ENCODE measurements at places on chromosomes 4 and X.

DNA sequence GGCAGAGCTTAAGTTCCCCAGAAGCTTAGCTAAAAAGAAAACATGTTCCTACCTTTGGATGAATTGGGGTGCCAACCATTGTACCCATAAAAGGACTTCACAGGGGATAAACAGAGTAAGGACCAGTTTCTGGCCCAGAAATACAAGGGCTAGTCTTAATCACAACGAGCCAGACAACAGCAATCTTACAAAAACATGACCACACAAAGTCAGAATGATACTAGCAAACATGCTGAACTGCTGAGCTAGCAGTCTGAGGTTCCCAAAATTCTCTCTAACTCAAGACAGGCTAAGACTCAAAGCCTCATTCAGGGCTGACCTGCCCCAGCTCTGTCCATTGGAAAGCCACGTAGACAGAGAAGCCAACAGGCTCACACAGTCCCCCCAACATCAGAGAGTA is 40.3 kb downstream of the ATP11C start:
- DNase-seq = no peak

GRCh38 chr4:186942758-186943377 is 219.2 kb upstream of the FAT1 start:
- DNase-seq = no peak

- no peak for DNase-seq
Observed at GRCh38 chr4:6217716-6218381, 17.5 kb upstream of the JAKMIP1 start.

DNA sequence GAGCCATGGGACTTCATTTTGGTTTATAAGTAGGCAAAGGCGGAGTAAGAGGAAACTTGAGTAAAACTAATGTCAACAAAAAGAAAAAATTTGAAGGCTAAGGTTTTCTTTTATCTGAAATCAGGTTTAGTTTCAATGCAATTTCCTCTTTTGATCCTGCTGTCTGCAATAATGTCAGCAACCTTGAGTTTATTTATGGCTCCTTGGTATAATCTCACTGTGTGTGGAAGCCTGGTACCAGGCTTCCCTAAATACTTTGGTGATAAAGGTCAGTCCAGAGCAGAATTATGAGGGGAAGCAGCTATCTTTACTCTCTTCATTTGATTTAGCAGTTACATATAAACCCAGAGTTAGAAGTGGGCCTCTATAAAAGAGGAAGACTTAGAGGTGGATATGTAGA is 57.8 kb downstream of the NDNF start:
- no peak for DNase-seq

- DNase-seq = no peak
Observed at GRCh38 chr4:1598206-1599025, 85.7 kb downstream of the FAM53A start.

DNA sequence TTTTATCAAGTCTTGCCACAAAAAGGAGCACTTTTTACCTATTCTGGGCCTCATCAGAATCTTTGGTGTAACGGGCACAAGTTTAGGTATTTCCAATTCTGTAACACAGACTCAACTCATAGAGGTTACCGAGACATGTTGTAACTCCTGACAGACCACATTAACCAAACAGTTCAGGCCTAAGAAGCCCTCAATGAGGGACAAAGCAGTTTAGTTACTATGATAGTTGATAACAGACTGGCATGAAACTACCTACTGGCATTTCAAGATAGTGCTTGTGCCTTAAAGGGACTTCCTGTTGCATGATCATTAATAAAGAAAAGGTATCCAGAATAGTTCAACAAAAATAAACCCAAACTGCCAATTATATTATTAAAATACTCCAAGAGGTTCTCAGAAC is 64.1 kb downstream of the HUWE1 start:
- DNase-seq = no peak

- DNase-seq = no peak
Observed at GRCh38 chr4:6887591-6888371, 21.8 kb upstream of the TBC1D14 start.

- DNase-seq = no peak
Observed at GRCh38 chr4:36485885-36486284, 204.5 kb downstream of the DTHD1 start.

GRCh38 chrX:149497054-149497453 is 8.1 kb downstream of the IDS start:
- DNase-seq = peak; percentile 27

- DNase-seq = no peak
Observed at GRCh38 chr4:126959056-126959745, 673.6 kb upstream of the INTU start.

GRCh38 chr4:37542706-37543105 is 143.5 kb downstream of the RELL1 start:
- DNase-seq = no peak

GRCh38 chr4:39287223-39287622 is 78.9 kb downstream of the RFC1 start:
- DNase-seq = no peak

Data from vagina (tissue), 2 donors.